ENCODE measurements at places on chromosomes 5 and 9.

- no peak for DNase-seq
Measured at GRCh38 chr5:132856011-132856410, 10.3 kb downstream of the GDF9 start.

DNA sequence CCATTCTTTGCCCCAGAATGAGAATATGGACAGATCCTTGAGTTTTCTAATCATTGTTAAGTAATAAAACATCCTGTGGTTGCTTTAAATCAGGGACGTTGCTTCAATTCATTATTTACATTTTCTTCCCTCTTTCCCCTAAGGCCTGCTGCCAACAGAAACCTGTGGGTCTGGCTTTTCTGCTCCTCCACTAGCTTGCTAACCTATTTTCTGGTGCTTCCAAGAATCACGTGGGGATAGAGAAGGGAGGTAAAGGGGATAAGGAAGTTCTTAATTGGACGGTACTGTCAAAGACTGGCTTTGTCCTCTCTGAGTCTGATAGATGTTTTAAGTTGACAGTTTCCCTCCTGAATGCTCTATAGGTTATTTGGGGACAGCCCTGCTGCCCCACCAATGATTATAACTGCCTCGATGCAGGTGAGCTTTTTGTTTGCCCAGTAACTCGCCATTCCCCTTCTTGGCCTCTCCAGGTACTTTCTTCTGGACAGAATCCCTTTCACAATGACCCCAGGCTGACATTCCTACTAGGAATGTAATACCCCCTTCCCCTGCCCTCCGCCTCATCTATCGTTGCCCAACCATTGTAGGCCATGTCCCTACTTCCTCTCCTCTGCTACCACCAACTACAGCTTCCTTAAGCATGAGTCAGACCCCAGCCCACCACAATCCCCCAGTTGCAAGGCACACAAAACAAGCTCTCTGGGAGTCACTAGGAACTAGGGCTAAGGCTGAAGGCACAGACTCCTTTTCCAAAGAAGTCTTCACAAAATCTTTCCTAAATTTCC, 19.9 kb upstream of the CPEB4 start:
- DNase-seq = no peak

DNA sequence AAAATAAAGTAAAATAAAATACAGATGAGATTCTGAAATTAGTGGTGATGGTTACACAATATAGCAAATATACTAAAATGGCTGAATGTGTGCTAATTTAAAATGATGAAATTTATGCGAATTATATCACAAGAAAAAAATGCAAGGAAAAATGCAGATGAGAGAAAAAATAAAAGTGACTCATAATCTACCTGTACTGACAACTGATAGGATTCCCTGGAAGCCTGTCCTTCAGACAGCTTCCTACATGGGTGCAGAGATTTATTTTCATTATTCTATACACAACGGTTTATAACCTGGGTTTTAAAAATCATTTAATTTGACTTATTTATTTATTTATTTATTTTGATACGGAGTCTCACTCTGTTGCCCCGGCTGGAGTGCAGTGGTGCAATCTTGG, 5.8 kb upstream of the NCS1 start:
- no peak for DNase-seq

GRCh38 chr5:6260846-6261245, 117.5 kb downstream of the MED10 start:
- DNase-seq = no peak

- DNase-seq = no peak
Measured at GRCh38 chr5:10351919-10352318, 1.6 kb upstream of the MARCHF6 start.

All from anterior cingulate cortex (tissue), 58 donors.